ENCODE measurements at places on chromosomes 1 and 21.
A peak's percentile ranks its signal among the peaks of the same experiment; 100 is the strongest.

DNA sequence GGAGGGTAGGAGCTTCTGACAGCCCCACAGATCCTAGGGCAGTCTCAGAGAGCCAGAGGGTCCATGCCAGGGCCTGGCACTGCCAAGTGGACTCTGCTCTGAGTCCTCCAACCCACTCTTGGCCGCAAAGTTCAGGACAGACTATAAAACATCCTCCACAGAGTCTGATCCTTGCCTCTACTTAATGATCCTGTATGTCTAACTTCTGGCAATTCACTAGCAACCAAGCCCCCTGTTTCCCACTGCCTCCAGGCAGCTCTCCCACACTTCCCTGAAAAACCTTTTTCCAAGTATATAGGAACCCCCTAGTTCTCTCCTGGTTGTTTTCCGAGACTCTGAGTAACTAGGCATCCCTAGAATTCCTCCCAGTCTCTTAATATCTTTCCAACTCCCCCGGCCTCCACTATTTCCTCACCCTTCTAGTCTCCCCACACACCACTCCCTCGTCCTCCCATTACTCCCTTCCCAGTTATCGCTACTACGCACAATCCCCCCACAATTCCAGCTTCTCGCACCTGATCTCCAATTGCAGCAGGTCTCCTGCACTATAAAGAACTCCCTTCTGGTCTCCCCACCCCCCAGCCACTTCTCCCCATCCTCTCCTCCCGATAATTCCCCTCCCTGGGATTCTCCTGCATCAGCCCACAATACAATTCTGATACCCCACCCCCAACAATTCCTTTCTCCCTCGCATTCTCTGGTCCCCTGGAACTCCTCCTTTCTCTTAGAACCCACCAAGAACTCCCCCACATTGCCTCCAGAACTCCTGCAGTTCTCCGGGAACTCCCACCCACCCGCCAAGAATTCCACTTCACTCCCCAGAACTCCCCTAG, 574 bp downstream of the IGSF9 start:
- DNase-seq: no peak

DNA sequence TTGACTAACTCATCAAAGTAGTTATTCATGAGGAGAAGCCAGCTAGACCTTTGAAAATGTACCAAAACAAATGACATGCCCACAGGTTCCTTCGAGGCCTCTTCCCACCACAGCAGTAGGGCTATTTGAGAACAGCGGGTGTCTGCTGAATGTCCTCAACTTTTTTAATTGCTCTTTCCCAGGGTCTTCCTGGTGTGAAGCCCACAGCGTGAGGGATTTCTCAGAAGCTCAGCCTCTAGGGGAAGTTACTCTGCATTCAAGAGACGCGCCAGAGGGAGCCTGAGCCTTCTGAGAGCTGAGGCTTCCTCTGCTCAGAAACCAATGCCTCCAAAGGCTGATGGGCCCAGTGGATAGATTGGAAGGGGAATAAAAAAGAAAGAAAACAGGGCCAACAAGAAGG, 153.6 kb downstream of the OLFM3 start:
- DNase-seq: peak; percentile 39

DNA sequence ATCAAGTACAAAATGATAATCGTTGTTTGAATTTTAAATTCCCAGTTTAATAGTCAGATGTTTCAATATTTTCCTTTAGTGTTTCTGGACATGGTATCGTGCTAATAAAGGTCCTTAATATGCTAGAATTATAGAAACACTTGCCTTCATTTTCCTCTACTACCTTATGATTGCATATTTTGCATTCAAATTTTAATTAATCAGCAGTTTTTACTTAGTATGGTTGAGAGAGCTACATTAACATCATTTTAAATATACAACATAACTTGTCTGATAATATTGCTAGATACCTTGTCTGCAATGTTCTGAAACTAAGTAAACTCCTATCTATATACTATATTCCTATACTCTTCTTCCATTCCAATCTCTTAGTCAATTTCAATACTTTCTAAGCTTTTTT, 66.3 kb downstream of the USH2A start:
- no peak for DNase-seq

DNA sequence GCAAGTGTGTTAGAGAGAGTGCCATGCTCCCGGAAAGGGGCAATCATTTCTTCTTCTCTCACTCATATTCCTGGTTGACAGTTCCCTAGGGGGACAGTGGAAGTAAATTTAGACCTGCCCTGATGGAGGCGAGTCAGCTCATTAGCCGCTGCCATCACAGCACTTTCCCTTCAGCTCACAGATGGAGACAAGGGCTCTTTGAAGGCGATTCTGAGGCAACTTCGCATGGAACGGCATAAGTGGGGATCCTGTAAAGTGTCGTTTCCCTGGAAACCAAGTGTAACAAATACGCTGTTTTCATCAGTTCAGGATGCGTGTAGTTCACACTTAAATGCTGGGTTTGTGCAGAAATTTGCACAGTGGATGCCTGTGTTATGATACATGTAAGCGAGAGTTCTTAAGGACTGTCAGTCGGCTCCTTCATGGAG, 114.5 kb upstream of the TMPRSS15 start:
- DNase-seq: peak; percentile 77

DNA sequence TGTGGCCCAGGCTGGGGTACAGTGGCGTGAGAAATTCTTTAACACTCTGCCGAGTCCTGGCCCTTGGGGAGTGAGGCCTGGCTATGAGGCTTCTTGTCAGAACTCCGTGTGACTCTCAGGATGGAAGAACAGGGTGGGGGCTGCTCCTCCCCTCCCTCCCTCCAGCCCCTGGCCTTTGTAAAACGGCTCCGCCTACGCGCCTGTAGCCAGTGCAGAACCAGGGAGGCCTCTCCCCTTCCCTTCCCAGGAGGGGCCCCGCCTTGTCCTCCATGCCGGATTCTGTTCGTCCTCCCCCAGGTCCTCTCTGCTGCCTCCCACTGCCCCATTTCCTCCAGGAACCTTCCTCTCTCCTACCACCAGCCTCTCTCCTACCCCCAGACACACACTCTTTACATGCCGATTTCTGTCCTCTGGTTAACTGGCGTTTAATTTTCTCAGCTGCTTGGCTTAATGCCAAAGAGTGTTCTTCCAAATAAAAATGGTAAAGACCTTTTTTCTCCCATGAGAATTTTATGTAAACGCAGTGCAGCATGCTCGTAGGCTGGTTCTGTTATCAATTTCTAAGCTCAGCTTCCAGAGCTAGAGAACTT, 21.0 kb downstream of the PDE9A start:
- peak; percentile 84 for DNase-seq

DNA sequence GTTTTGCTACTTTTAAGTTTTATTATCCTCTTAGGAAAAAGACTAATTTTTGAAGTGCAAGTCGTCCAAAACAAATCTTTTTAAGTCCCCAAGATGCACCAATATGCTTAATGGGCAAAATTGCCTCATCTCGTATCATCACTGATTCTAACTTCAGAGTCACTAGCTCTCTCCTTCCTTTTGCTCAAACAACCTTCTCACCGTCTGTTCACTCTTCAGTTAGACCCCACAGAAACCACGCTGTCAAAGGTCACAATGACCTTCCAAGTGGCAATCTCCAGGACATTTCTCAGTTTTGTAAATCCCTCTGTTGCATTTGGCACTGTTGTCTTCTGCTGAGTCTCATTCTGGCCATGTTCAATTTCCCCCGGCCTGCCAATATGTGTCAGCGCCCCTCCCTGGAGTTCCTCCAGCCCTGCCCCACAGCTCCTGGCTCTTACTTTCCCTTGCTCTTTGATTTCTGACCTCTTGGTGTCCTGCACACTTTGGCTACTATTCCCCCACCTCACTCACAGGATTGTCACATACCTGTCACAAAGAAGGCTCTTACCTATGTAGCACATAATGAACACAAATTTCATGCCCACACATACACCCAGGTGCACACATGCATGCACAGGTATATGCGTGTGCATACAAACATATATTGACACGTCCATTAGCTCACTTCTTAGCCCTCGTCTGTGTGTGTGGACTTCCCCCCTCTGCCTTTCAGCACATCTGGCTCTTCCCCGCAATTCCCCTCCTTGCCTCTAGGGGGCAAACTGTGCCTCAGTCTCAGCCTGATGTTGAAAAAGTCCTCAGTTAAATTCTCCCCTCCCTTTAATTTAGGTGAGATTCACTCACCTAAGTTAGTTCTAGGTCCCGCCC, 354.0 kb upstream of the DUSP10 start:
- peak; percentile 42 for DNase-seq

- DNase-seq: peak; percentile 90
Observed at GRCh38 chr1:63674238-63674864, 81.1 kb downstream of the PGM1 start.

DNA sequence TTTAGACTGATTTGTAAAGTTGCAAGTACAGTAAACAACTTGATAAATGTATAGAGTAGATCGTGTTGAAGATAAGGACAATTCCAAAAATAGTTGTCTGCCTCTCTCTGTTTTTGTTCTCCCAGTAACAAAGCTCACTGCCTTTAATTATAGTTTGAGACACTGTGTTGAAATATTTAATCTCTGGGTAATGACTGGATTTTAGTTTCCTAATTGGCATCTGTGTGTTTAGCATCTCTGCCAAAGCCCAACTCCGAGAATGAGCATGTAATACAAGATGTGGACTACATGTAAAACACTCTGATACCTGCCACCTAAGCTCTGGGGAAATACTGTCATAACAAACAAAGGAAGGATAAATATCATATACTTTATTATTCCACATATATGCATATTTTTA, 27.7 kb upstream of the SDE2 start:
- DNase-seq: no peak

DNA sequence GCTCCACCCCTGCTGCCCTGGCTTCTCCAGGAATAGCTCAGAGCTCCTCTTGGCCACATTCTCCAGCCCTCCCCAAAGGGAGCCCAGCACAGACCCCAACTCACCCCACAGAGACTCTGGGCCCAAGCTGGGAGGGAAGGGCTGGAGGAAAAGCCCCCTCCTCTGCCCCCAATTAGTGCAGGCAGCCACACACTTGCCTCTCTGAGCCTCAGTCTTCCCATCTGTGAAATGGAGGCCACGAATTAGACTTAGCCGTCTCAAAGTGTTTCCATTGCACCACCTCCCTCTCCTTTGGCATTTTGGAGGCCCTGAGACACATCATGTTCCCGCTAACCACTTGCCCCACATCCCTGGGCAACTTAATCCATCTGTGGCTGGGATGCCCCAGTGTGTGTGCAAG, 108.0 kb downstream of the PAX7 start:
- no peak for DNase-seq

DNA sequence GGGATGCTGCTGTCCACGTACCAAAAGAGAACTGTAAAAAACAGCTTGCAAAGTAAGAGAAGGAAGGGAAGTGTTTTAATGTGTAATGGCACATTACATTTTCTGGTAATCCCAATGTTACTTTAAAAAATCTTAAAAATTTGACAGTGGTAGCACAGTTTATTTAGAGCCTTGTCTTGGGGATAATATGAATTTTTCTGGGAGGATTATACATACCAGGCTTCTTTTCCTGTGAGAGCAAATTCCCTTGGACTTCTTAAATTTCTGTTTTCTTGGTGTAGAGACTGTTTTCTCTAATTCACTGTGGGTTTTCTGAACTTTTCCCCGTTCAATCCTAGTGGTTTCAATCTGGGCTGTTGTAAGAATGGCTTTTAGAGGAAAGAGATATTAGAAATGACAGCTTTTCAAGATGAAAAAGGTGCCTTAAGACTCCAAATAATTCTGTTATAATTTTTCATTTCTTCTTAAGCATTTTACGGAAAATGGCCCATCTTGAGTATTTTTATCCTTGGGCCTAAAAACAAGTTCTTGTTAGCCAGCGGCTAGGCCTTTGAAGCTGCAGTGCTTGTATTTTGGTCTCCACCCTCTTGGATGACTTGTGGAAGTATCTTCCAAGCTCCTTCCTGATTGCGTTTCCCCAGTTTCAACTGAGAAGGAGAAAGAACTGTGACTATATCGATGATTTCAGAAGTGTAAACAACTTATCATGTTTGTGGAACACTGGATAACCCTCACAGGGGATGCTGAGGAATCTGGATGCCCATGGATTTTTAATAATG, 70.0 kb downstream of the LEPR start:
- no peak for DNase-seq

GRCh38 chr1:218341325-218341724, 3.8 kb upstream of the TGFB2 start:
- DNase-seq: no peak

GRCh38 chr1:6888268-6888667, 103.0 kb downstream of the CAMTA1 start:
- DNase-seq: no peak

- no peak for DNase-seq
Observed at GRCh38 chr21:19353256-19353655, 949.7 kb upstream of the TMPRSS15 start.

- DNase-seq: no peak
Observed at GRCh38 chr21:35120631-35121180, 71.6 kb upstream of the RUNX1 start.

- peak; percentile 50 for DNase-seq
Observed at GRCh38 chr1:150161747-150162581, 12.2 kb downstream of the PLEKHO1 start.

DNA sequence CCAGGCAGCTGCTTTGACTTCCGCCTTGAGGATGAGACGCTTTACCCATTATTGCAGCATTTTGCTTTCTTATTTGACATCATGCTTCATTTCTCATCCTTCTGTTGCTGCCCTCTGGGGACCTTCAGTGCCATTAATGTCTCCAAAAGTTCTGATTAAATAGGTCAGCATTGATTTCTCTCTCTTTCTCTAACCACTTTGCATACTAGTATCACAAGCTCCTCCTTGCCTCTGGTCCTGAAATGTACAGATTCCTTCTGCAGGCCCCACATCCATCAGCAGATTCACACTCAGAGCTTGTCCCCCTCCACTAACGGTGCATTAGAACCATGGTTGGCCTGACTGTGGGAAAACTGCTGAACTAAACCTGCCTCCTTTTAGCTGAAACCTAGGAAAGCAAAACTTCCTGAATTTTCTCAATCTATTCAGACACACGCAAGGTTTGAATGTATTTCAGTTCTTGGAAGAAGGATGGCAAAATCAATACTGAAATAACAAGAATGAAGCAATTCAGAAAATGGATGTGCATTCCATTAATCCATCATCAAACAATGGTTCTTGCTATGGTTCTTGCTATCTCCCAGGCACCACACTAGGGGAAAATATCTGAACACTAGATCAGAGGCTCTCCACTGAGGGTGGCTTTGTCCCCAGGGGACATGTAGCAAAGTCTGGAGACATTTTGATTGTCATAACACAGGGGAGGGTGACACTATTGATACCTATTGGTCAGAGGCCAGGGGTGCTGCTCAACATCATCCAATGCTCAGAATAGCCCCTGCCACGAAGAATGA, 154.5 kb downstream of the PCP4 start:
- peak; percentile 64 for DNase-seq

- DNase-seq: peak; percentile 55
Observed at GRCh38 chr1:219385787-219386427, 212.2 kb downstream of the LYPLAL1 start.

DNA sequence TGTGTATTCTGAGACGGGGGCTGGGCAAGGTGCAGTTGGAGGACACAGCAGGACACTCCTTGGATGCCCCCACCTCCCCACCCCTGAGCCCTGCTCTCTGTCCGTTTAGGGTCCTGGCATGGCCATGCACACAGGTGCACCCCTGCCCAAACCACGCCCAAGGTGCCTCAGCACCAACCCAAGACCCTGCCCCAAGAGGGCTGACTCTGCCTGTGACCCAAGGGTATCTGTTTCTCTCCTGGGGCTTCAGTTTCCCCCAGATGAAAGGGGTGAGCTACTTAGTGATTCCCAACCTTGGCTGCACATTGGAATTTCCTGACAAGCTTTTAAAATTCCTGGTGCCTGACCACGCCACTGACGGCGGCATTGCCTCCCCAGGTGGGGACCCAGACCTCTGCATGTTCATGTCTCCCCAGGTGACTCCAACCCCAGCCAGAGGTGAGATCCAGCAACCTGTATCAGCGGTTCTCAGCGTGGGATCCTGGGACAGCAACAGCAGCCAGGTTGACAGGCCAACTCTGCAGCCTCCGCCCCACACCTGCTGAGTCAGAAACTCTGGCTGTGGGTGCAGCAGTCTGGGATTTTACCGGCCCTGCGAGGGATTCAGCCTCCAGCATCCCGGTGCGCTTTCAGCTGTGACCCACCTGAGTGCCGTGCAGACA, 483.4 kb downstream of the NPHP4 start:
- no peak for DNase-seq

All from eye (tissue), 1 donor.